ENCODE measurements at places on chromosomes 3 and 15.

- DNase-seq = no peak
Measured at GRCh38 chr15:38748710-38749109, 184.1 kb upstream of the RASGRP1 start.

DNA sequence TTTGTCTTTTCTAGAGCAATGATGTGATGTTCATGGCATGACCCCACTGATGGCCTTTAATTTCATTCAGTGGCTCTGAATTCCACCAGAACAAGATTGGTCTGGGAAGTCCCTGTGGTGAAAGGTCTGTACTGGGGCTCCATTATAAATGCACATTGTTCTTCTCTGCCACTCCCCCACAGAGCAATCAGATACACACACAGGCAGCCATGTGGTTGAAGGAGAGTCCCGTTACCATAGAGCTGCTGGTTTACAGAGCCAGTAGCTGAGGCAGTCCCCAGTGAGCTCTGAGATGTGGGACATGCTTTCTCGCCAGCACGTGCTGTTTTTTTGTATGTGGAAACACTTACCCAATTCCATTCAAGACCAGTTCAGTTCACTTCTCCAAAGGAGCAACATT is 172.7 kb upstream of the TRIM42 start:
- no peak for DNase-seq

DNA sequence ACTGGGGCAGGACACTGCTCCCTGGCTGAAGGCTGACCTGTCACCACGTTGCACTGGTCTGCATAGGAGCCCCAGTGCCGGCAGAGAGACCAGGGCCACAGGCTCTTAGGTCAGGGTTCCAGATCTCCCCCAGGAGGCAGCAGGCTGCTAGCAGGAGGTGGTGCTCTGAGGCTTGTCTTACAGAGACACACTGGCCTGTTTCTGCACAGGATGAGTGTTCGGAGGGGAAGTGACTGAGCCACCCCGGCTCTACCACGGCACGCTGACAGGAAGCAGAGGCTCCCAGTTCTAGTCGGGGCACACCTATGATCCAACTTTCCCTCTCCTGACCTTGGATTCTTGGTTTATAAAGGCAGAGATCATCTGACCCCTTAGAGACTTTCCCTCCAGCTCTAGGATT is 8.6 kb downstream of the FBXL22 start:
- no peak for DNase-seq

DNA sequence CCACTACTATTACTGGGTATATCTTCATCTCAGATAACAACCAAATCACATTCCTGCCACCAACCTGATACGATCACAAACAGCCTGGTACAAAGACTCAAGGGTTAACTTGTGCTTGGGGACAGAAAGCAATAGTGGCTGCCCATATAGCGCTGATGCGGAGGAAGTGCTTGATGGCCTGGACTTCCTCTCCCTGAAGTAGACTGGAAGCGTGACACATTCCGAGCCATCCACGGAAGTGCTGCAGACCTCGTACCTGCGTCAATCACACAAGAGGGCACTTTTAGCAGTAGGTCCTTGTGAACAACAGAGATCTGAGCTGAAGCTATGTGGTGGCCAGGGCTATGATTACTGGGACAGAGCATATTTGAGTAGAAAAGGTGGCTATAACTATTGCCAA is 17.3 kb upstream of the C3orf62 start:
- DNase-seq = no peak

- no peak for DNase-seq
Measured at GRCh38 chr3:71269906-71270305, 313.6 kb downstream of the FOXP1 start.

DNA sequence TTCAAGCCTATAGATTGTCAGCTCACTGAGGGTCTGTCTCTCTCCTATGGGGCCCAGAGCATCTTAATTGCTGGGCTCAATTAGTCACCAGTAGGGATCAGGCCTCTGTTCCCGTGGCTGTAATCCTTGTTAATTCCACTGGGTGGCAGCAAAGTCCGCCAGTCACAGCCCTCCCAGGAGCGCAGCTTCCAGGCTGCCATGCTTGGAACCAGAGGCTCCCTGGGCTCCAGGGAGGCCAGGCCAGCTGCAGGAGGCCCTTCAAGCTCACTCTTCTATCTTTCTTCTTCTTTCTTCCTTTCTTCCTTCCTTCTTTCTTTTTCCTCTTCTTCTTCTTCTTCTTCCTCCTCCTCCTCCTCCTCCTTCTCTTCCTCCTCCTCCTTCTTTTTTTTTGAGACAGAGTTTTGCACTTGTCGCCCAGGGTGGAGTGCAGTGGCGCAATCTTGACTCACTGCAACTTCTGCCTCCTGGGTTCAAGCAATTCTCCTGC is 14.4 kb downstream of the RNU5B-1 start:
- peak; percentile 84 for DNase-seq

- no peak for DNase-seq
Measured at GRCh38 chr15:85071061-85071460, 89.4 kb downstream of the PDE8A start.

DNA sequence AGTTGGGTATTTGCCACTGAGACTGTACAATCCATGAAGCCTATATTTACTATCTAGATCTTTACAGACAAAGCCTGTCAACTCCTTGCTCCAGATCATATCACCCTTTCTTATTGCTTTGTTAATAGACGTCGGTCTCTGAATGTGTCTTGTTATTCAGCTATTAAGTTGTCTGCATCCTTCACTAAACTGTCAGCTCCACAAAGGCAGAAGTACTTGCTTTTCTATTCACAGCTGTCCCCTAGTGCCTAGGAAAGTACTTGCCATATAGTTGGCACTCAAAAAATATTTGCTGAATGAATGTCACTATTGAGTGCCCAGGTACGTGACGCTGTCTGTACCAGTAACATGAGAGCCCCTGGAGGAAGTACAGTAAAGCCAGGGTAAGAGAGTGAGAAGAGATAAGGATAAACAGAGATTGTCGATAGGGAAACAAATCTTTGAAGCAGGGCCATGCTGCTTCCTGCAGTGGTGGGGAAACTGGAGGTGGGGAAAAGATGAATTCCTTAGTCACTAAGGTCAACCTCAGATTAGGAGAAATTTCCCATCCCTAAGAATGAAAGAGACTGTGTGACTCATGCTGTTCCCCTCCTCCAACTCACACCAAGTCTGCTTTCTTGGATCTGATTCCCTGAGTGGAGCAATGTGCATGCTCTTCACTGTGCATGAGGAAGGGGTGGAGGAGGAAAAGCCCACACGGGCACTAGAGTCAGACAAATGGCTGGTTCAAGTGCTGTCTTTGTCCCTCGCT is 36.3 kb downstream of the PRICKLE2 start:
- DNase-seq = peak; percentile 65

DNA sequence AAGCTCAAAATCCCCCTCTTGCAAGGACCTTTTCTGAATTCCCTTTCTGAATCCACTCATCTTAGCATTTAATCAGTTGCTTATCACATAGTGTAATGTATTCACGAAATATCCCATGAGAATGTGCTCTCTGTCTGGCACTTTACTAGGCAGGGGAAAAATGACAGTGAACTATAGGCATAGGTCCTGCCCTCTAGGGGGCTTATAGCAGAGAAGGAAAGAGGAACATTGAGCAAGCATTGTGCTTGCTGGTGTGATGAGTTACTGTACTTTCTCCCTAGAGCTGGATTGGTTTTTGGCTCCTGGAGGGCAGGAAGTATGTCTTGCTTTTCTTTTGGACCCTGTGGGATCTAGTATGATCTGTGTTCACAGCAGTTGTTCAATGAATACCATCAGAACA is 26.5 kb downstream of the DUOX2 start:
- DNase-seq = no peak

DNA sequence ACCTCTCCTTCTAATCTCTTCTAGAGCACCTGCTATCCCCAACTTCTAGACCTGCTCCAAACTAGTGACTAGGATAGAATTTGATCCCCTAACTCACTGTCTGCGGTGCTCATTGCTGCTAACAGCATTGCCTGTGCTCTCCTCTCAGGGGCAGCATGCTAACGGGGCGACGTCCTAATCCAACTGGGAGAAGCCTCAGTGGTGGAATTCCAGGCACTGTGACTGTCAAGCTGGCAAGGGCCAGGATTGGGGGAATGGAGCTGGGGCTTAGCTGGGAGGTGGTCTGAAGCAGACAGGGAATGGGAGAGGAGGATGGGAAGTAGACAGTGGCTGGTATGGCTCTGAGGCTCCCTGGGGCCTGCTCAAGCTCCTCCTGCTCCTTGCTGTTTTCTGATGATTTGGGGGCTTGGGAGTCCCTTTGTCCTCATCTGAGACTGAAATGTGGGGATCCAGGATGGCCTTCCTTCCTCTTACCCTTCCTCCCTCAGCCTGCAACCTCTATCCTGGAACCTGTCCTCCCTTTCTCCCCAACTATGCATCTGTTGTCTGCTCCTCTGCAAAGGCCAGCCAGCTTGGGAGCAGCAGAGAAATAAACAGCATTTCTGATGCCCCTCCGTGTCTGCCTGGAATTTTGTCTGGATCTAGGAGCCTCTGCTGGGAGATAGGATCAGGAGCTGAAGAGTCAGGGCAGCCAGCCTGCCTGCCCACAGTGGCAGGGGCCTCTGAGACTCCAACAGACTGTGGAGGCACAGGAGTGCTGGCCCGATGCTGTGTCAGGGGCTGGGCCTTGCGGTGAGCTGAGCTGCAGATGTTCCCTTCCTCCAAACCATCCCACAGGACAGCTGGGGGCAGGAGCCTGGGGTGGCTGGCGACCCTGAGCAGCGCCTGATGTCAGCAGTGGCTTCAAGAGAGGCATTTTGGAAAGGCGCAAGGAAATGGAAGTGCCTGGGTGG is 3.0 kb downstream of the ISLR start:
- no peak for DNase-seq

DNA sequence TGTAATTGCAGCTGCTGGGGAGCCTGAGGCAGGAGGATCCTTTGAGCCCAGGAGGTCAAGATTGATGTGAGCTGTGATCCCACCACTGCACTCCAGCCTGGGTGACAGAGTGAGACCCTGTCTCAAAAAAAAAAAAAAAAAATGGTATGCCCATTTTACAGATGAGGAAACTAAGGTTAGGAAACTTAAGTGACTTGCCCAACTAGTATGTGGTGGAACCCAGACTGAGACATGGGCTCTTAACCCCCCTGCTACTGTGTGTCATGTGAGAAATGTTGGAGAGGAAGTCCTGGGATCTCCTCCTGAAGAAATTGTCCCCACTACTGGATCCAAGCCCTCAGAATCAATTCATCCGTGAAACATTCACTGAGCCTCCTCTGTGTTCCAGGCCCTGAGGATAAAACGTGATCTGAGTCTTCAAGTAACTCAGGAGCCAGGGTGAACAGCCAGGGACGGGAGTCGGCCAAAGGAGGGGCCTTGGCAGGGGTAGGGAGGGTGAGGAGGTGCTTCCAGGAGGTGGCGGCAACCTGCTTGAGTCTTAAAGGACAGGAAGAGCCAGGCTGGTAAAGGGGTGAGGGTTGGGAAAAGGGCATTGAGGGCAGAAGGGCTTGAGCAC is 19.6 kb upstream of the RNU6-1 start:
- peak; percentile 20 for DNase-seq

DNA sequence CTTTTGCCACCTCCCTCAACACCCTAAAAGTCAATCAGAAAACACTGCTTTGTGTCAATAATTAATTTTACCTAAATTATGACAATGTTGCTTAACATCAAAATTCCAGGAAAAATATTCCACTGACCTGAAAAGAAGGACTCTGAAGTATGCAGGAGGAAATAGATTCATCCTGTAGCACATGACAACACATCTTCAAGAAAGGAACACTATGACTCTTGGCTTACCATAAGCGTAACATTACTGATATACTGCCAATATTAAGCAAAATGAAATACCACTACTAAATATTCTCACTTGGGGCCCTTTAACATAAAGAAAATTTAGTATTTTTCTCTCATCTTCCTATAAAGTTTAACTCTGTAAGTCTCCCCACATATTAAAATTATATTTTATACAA is 9.6 kb downstream of the SUCLG2 start:
- no peak for DNase-seq

GRCh38 chr3:197007953-197008352 is 21.7 kb downstream of the MELTF start:
- no peak for DNase-seq

GRCh38 chr3:134955874-134956273 is 160.8 kb downstream of the EPHB1 start:
- no peak for DNase-seq

DNA sequence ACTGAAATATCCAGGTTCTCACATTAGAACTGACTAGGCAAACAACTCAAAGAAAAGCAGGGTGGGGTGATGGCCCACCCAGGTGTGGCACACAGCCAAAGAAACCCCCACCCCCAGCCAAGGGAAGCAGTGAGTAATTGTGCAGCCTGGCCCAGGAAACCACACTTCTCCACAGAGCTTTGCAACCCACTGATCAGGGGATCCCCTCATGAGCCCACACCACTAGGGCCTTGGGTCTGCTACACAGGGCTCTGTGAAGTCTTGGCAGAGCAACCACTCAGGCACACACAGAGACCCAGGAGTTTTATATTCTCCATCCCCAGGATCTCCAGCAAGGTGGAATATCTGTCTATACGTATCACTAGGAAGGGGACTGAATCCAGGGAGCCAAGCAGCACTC is 22.2 kb upstream of the TRIM42 start:
- DNase-seq = no peak
